ENCODE measurements at places on chromosomes 11 and 22. TPM values are rescaled to one million over a fixed set of nuclear protein-coding genes. Genes with fewer than 3 reads are reported as not detected.

RTCB gene
- total RNA-seq = 87.7 TPM

PRR33 gene
- 0.07 TPM for total RNA-seq

PKP3 gene
- total RNA-seq = 0.40 TPM

PARVG gene
- 59.5 TPM for total RNA-seq

LTO1 gene
- 16.3 TPM for total RNA-seq

SHISAL1 gene
- total RNA-seq = not detected

RIC3 gene
- 5.6 TPM for total RNA-seq

DEUP1 gene
- not detected for total RNA-seq

VPREB1 gene
- total RNA-seq = not detected

DNA sequence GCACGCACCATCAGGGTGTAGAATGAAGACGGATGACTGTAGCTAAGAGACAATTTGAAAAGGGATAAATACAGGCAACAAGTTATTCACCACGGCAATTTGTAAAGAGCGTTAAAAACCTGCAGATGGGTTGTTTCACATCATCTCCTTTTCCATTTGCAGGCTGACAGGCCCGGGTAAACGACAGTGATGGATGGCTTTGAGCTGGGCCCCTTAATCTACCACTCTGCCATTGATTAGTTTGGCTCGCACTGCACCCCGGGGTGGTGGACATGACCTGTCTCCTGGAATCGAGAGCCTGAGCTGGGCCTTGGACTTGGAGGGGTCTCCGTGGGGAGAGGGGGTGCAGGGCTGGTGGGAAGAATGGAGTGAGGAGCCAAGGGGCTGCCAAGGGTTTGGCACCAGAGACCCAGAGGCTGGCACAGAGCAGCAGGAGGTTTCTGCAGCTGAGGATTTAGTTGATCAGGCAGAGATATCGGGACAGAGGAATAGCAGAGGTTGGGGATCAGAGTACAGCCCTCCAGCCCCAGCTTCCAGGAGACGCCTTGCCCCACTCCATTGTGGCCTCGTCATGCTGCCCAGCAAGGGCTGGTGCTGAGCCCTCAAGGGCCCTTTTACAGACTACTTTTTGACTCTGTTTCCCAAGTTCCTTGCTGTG, 110.6 kb upstream of the NECTIN1 start:
- no peak for DNase-seq

DNA sequence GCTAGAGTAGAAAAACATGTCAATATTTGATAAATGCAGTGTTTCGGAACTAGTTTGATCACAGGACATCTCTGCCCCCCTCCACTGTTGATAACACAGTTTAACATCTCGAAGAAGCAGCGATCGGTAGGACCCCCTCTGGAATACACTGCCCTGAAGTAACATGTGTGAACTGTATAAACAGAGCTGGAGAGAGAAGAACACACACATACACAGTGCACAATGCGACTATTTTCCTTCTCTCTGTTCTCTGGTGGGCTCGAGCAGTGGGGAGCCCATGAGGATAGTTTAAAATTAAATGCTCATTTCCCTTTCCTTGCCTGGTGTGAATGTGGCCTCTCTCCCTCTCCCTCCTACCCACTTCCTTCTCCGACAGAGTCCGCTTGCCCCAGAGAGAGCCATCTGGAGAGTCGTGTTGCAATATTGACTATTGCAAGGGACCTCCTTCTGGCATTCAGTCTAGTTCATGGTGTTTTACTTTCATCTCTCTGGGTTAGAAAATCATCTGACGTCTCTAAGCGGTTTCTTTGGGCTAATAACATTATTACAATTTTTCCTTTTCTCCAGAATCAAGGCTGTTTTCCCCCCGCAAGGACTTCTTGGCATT, 51.6 kb upstream of the BARX2 start:
- no peak for DNase-seq

DNA sequence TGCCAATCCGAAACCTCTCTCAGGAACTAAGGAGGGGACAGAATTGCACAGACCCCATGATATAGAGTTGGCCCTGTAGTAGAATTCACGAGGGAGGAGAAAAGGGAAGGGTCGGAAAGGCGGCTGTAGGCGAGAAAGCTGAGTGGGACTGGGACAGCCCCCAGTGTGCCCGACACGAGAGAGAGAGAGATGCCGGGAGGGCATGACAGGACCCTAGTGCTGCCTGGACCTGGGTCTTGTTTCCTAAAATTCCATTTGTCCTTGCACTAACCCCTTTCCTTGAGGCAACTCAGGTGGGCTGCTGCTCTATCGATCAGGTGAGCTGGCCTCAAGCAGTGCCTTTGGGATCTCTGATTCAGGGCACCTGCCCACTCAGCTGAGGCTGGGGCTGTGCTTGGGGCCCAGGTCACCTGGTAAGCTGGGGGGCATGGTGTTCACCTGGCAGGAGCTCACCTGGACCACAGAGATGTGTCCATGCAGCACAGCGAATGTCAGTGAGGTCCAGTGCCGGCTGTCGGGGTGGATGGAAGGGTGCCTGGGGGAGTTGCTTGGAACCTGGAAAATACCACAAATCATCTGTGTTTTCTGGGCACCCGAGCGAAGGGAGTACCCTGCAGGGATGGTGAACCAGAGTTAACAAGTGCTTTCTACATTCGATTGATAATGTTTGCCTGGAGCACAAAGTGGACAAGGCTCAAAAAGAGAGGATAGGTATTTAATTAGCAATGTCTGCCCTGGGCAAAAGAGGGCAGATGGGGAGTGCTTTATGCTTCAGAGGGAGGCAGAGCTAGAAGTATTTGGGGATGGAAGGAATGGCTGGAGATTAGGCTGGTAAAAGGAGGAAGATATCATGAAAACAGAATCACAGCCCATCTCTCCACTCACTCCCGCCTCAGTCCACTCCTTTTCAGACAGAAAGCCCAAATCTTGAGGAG, 61.6 kb downstream of the NAT10 start:
- DNase-seq = no peak

DNA sequence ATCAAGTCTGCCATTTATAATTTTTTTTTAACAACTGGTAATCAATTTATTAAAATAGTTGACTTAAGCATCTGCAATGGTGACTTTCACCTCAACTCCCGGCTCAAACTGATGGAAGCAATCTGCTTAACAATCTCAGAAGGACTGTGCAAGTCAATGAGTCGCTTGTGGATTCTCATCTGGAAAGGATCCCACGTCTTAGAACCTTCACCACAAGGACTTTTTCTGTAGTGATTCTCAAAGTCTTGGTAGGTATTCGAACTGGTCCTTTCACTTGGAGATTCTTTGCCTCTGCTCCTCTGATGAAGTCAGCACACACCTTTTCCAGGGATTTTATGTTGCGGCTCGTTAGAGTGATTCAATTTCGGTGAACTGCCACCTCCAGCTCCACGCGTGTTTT, 7.3 kb downstream of the RSF1 start:
- no peak for DNase-seq

DNA sequence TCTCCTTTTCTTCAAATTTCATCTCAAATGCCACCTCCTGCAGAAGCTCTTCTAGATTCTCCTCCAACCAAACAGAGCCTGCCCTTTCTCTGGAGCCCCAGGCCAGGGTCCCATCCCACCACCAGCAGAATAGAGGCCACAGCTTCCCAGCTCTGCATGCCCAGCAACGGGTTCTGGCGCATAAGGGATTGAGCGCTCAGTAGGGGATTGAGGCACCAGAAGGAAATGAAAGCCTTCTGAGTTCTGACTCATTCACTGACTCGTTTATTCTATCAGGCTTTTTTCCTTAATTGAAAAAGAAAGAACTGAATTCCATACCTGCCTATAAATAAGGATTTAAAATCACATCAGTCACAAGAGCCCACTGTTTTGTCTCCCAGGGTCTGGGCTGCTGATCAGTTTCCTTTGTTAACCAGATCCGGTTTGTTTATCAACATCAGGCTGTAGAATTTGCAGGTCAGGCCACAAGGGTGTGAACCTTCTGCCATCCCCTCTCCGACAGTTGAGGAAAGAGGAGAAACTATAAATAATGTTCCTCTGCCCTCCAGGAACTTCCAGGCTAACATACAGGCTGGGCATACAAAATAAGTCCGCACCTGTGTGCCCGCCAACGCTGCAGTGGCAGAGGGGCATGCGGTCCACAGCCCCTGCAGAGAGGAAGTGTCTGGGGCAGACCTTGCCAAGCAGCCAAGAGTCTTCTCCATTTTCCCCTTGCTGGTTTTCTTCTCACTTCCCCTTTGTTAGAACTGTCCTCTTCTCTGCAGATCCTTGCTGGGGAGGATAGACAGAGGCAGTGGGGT, 63.5 kb upstream of the PRDM11 start:
- DNase-seq = no peak

DNA sequence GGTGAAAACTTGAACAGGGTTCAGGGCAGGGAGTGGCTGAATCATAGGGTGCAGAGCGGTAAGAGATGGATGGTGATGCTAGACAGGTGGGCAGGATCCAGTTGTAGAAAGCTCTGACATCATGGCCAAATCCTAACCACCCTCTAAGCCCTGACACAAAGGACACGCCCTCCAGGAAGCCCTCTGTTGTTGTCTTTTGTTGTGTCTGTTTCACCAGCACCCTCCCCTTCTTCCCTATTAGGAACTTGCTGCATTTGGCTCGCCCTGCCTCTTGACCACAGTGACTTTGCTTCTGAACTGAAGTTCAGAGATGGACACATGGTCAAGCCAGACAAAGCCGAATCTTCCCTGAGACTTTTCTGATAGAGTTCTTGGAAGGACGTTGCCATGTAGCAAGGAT, 14.2 kb upstream of the APOL6 start:
- DNase-seq = no peak

DNA sequence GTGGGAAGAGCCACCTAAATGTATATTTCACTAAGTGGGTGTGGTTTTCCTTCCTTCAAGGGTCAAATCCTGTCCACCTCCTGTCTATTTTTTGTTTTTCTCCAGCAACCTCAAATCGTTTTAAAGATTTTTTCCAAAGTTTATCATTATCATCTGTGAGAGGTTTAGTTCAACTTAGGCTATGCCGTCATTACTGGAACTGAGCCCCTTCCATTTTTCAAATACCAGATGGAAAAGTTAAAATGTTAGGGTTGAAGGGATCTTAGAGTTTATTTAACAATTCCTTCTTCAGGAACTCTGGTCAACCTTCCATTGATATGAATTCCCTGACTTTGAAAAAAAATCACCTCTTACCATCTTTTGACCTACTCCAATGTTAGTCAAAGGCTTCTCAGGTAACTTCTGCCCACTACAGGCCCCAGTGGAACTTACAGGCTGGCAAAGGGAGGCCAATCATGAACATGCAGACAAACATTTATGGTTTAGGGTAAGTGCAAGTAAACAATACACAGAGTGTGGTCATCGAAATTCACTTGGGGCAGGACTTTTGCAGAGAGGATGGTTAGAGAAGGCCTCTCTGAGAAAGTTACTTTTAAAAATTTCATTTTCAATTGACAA, 45.2 kb downstream of the SYN3 start:
- no peak for DNase-seq

DNA sequence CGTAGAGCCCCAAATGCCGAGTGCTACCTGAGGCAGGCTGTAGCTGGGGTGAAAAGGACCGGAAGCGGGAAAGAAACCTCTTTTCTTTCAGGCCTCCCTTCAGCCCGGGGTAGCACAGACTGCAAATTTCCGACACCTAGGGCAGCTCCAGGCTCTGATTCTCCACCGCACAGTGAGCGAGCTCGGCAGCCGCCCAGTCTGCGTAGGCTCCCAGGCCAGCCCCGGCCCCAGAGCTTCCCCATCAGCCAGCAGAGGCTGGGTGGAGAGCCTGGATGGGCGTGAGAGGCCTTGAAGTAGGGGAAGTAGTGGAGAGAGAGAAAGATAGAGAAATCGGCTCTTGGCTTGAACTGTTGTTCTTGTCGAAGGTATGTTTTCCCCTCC, 9.3 kb upstream of the PAX6 start:
- no peak for DNase-seq

- DNase-seq = no peak
Measured at GRCh38 chr11:94449437-94449836, 44.2 kb downstream of the MRE11 start.

- DNase-seq = no peak
Measured at GRCh38 chr22:35835267-35835997, 117.8 kb downstream of the APOL5 start.

DNA sequence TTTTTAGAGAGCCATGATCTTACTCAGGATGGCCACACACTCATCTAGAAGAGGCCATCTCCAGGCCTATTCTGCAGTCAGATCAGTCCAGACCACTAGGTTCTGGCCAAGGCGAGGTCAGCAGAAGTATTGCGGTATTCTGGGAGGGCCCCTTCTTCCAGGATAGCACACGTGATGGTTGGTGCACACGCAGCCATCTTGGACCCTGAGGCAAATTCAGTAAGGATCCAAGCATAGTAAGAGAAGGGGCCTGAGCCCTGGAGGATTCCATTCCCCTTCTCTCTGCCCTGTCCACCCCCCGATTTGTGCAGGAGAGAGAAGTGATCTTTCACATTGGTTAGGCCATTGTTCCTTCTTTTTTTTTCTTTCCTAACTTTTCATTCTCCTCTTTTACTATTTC, 957.9 kb downstream of the BRD1 start:
- no peak for DNase-seq

DNA sequence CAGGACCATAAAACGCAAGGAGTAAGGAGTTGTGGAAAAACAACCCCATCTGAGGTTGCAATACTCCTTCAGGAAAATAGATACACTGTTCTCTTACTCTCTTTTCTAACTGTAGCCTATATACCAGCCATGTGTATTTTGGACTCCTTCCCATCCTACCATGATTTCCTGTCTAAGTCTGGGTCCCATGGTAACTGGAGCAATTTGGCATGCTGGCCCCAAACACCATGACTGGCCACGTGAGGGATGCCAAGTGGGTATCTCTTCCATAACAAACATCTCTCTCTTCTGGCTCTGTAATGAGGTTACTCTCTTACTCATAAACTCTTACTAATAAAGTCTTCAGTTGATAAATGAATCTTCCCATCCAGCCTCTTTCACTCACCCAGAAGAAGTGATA, 26.5 kb downstream of the ABTB2 start:
- DNase-seq = no peak

GRCh38 chr11:110003426-110003825, 89.8 kb upstream of the ZC3H12C start:
- no peak for DNase-seq

- no peak for DNase-seq
Measured at GRCh38 chr11:1224491-1225385, 1.9 kb downstream of the MUC5B start.

- no peak for DNase-seq
Measured at GRCh38 chr11:113677685-113678084, 28.4 kb downstream of the TMPRSS5 start.

DNA sequence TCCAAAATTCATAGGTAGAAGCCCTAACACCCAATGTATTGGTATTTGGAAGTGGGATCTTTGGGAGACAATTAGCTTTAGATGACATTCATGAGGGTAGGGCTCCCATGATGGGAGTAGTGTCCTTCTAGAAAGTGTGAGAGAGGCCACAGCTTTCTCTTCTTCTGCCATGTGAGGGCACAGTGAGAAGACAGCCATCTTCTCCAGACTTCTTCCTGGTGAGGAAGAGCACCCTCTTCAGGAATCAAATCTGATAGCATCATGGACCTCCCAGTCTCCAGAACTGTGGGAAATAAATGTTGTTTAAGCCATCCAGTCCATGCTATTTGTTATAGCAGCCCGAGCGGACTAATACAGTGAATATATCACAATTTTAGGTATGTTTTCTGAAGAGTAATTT, 96.9 kb downstream of the CNTN5 start:
- DNase-seq = no peak

- no peak for DNase-seq
Measured at GRCh38 chr11:122025757-122026156, 90.3 kb downstream of the BLID start.

All from activated CD4-positive, alpha-beta memory T cell treated with anti-CD3 and anti-CD28 coated beads for 36 hours (primary cell).